ENCODE measurements at places on chromosomes 2 and 18. TPM values are rescaled to one million over a fixed set of nuclear protein-coding genes. Genes with fewer than 3 reads are reported as not detected.
A peak's percentile ranks its signal among the peaks of the same experiment; 100 is the strongest.

DNA sequence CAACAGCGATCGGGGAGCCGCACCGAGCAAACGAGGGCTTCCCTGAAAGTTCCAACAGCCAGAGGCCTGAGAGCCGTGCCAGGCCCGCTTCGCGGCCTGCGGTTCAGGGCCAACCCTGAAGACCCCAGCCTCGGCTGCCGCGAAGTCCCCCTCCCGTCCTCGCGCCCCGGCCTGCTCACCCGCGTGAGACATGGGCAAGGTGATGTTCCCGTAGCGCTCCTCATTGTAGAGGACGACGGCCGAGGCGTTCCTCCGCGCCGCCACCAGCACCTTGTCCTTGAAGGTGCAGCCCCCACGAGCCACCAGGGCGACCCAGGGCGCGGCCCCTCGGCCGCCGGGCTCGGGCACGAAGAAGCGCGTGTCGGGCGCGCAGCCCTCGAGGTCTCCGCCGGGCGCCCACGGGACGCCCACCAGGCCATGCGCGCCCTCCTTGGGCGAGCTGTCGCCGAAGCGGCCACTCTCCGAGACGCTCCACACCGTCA lies 510 bp downstream of the RNF149 start:
- H3K4me1 ChIP-seq: peaks cover 27% of the 10 kb centered on the region
- DNase-seq: peak; percentile 28
- H3K27me3 ChIP-seq: no peaks in the 10 kb centered on the region
- peak overlapping the region; percentile 58 for H3K4me3 ChIP-seq
- no peaks in the 10 kb centered on the region for H3K36me3 ChIP-seq

DNA sequence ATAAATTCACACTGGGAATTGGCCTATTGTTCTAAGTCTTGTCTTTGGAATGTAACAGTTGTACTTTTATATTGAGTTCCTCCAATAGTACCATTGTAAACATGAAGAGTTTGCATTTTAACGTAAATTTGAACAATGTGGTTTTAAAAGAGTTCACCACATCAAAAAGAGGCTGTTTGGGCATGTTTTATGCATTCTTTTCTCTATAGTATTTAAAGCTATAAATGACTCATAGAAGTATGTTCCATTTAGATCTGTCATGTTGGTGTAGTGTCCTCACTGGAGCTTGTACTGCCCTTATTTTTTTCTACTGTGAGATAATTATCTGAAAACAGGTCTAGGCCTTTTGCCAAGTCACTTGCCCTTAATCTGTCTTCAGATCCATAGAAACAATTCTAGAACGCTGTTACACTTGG lies 141.9 kb downstream of the RHBDD1 start:
- H3K36me3 ChIP-seq: no peaks in the 10 kb centered on the region
- no peak overlapping the region for H3K27ac ChIP-seq
- no peaks in the 10 kb centered on the region for H3K27me3 ChIP-seq
- no peak for DNase-seq
- no peak overlapping the region for H3K4me3 ChIP-seq
- H3K4me1 ChIP-seq: no peaks in the 10 kb centered on the region

- H3K36me3 ChIP-seq: no peaks in the 10 kb centered on the region
- no peak overlapping the region for H3K27ac ChIP-seq
- no peaks in the 10 kb centered on the region for H3K27me3 ChIP-seq
Measured at GRCh38 chr2:19538411-19538963, 180.1 kb upstream of the OSR1 start.

- no peaks in the 10 kb centered on the region for H3K4me1 ChIP-seq
- H3K27me3 ChIP-seq: no peaks in the 10 kb centered on the region
- H3K27ac ChIP-seq: no peak overlapping the region
Measured at GRCh38 chr2:187313831-187314230, 134.2 kb downstream of the CALCRL start.

DNA sequence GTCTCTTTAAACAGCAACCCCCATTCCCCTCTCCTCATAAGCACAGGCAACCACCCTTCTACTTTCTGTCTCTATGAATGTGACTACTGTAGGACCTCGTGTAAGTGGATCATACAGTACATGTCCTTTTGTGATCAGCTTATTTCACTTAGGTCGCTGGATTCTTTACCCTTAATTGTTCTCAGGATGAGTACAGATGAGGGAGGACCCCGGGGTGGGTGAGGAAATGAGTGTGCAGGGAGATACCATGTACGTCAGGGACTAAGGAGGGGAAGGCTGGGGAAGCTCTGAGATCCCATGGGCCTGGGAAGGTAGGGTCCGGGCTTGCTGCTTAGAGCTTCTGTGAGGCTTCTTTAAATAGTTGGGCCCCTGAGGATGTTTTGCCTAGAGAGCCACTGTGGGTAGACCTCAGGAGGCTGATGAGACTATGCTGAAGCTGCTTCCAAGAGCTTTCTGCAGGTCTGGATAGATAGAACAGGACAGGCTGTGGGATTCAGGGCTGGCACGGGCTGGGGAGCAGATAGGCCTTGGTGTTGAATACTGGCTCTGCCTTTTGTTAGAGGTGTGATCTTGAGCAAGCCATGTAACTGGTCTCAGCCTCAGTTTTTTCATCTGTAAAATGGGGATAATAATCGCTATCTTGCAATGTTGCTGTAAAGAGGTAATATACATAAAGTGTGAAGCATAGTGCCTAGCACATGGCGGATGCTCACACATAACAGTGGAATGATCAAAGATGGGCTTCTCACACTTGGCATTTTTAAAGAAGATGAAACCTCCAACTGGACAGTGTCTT lies 155.3 kb downstream of the PRKCE start:
- H3K4me3 ChIP-seq: no peak overlapping the region
- H3K36me3 ChIP-seq: no peaks in the 10 kb centered on the region
- H3K4me1 ChIP-seq: no peaks in the 10 kb centered on the region
- no peaks in the 10 kb centered on the region for H3K27me3 ChIP-seq

GRCh38 chr2:196276421-196276820 lies 105.0 kb upstream of the STK17B start:
- no peaks in the 10 kb centered on the region for H3K27me3 ChIP-seq
- peaks cover 15% of the 10 kb centered on the region for H3K36me3 ChIP-seq
- no peak for DNase-seq
- peak overlapping the region; percentile 35 for H3K27ac ChIP-seq
- H3K4me3 ChIP-seq: no peak overlapping the region
- H3K4me1 ChIP-seq: peaks cover 32% of the 10 kb centered on the region

DNA sequence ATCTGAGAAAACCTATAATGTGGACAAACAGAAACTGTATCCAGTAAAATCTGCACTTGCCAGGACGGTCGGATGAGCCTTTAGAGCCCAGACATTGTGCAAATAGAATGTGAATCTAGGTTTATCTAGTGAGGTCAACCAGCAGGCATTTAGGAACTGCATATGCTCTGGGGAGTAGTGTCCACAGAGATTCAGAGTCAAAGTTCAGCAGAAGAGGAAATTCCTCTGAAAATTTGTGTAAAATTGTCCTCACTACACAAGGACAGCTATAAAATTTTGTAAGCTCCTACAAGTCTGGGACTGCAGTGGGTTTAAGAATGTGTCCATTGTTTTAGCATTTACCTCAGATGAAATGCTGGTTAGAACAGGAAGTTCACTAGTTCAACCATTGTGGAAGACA lies 9.8 kb upstream of the NDUFV2 start:
- H3K27me3 ChIP-seq: no peaks in the 10 kb centered on the region
- H3K4me3 ChIP-seq: no peak overlapping the region
- DNase-seq: no peak

DNA sequence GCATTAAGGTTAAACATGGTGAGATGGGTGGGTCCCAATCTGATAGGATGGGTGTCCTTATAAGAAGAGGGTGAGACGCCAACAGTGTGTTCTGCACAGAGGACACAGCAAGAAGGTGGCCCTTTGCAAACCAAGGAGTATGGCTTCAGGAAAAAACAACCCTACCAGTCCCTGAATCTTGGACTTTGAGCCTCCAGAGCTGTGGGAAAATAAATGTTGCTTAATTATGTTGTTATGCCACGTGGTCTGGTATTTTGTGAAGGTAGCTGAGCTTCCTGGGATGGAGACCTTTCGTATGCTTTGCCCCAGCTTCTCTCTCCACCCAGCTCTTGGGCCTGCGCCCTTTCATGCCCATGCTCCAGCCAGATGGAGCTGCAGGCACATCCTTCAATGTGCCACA lies 114.2 kb upstream of the EPC2 start:
- H3K27ac ChIP-seq: no peak overlapping the region
- H3K4me1 ChIP-seq: no peaks in the 10 kb centered on the region
- no peak for DNase-seq
- H3K36me3 ChIP-seq: no peaks in the 10 kb centered on the region
- no peak overlapping the region for H3K4me3 ChIP-seq

- H3K4me1 ChIP-seq: peaks cover 6% of the 10 kb centered on the region
- H3K27me3 ChIP-seq: no peaks in the 10 kb centered on the region
- no peak overlapping the region for H3K4me3 ChIP-seq
Measured at GRCh38 chr2:9408641-9409151, 14.6 kb downstream of the ITGB1BP1 start.

DNA sequence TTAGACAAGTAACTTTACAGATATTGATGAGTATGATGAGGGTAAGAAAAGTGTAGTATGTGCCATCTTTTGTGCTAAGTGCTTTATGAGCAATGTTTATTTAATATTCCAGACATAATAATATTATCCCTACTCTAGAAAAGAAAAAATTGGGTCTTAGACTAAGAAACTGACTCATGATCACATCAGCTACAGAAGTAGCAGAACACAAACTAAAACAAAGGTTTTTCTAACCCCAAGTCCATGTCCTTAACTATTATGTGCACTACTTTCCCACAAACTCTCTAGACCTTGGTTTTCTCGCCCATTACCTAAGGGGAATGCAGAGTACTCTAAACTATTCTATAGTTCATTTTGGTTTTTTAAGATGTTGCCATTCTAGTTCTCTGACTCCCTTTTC lies 64.5 kb downstream of the BAZ2B start:
- DNase-seq: no peak
- no peaks in the 10 kb centered on the region for H3K4me1 ChIP-seq
- no peaks in the 10 kb centered on the region for H3K27me3 ChIP-seq
- no peaks in the 10 kb centered on the region for H3K36me3 ChIP-seq
- H3K27ac ChIP-seq: no peak overlapping the region

GRCh38 chr2:212979799-212980198 lies 171.6 kb downstream of the IKZF2 start:
- H3K36me3 ChIP-seq: no peaks in the 10 kb centered on the region
- DNase-seq: no peak
- H3K4me1 ChIP-seq: no peaks in the 10 kb centered on the region

GRCh38 chr2:31580321-31581117 lies at the start of gene SRD5A2:
Gene SRD5A2, minus strand, starts transcription at chr2:31580938. Its CDS starts 38 bp downstream, at chr2:31580900.
- no peak within 1 kb of the TSS for H3K27ac ChIP-seq
- no peak within 1 kb of the TSS for H3K4me3 ChIP-seq
- DNase-seq: peak; percentile 81
- H3K4me1 ChIP-seq: peaks cover 9% of the 10 kb centered on the region

- no peaks in the 10 kb centered on the region for H3K36me3 ChIP-seq
- no peak overlapping the region for H3K4me3 ChIP-seq
- no peaks in the 10 kb centered on the region for H3K27me3 ChIP-seq
- H3K4me1 ChIP-seq: no peaks in the 10 kb centered on the region
- no peak overlapping the region for H3K27ac ChIP-seq
Measured at GRCh38 chr2:589281-590130, 87.7 kb downstream of the TMEM18 start.

GRCh38 chr18:54140641-54141040 lies 83.8 kb downstream of the MBD2 start:
- H3K4me3 ChIP-seq: no peak overlapping the region
- no peak for DNase-seq
- H3K27ac ChIP-seq: no peak overlapping the region
- no peaks in the 10 kb centered on the region for H3K27me3 ChIP-seq
- no peaks in the 10 kb centered on the region for H3K4me1 ChIP-seq

- DNase-seq: peak; percentile 21
- no peaks in the 10 kb centered on the region for H3K27me3 ChIP-seq
- H3K4me1 ChIP-seq: peaks cover 5% of the 10 kb centered on the region
- no peak overlapping the region for H3K27ac ChIP-seq
- no peak overlapping the region for H3K4me3 ChIP-seq
- H3K36me3 ChIP-seq: no peaks in the 10 kb centered on the region
Measured at GRCh38 chr18:12076424-12077140, 17.1 kb upstream of the ANKRD62 start.

DNA sequence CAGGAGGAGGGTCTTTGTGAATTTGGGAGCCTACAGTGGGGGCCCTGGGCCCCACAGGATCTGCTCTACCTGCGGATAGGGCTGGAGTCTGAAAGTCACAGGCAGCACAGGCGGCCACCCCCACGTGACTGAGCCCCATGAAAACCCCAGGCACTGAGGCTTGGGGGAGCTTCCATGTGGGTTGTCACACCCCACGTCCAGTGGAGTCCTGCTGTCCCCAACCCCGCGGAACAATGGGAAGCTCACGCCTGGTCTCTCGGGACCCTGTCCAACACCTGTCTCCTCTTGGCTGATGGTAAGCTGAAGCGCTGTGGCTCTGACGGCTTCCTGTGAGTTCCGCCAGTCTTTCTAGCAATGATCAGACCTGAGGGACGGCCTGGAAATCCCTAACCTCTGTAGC lies 85.8 kb downstream of the PTGR3 start:
- no peaks in the 10 kb centered on the region for H3K27me3 ChIP-seq
- no peak overlapping the region for H3K27ac ChIP-seq
- peaks cover 5% of the 10 kb centered on the region for H3K4me1 ChIP-seq
- no peak for DNase-seq

- no peak for DNase-seq
- no peaks in the 10 kb centered on the region for H3K27me3 ChIP-seq
- H3K4me1 ChIP-seq: no peaks in the 10 kb centered on the region
- H3K4me3 ChIP-seq: no peak overlapping the region
- H3K27ac ChIP-seq: no peak overlapping the region
Measured at GRCh38 chr2:138012082-138012481, 47.8 kb downstream of the HNMT start.

- no peaks in the 10 kb centered on the region for H3K36me3 ChIP-seq
- no peak overlapping the region for H3K4me3 ChIP-seq
- H3K4me1 ChIP-seq: peaks cover 53% of the 10 kb centered on the region
- no peak overlapping the region for H3K27ac ChIP-seq
- no peaks in the 10 kb centered on the region for H3K27me3 ChIP-seq
Measured at GRCh38 chr2:63053081-63053888, 2.7 kb downstream of the OTX1 start.

- no peak for DNase-seq
- no peaks in the 10 kb centered on the region for H3K27me3 ChIP-seq
- H3K27ac ChIP-seq: no peak overlapping the region
- no peak overlapping the region for H3K4me3 ChIP-seq
Measured at GRCh38 chr2:189515264-189515663, 65.3 kb downstream of the SLC40A1 start.

- DNase-seq: no peak
- H3K27ac ChIP-seq: no peak overlapping the region
- H3K4me3 ChIP-seq: no peak overlapping the region
- no peaks in the 10 kb centered on the region for H3K27me3 ChIP-seq
Measured at GRCh38 chr2:202933139-202933510, 21.1 kb downstream of the CARF start.

GRCh38 chr2:239247401-239248245 lies 153.2 kb downstream of the HDAC4 start:
- H3K4me3 ChIP-seq: no peak overlapping the region
- no peak for DNase-seq
- peaks cover 24% of the 10 kb centered on the region for H3K4me1 ChIP-seq
- H3K27ac ChIP-seq: no peak overlapping the region
- H3K36me3 ChIP-seq: no peaks in the 10 kb centered on the region
- H3K27me3 ChIP-seq: no peaks in the 10 kb centered on the region

GRCh38 chr2:57979158-57979557 lies 67.4 kb upstream of the VRK2 start:
- no peaks in the 10 kb centered on the region for H3K36me3 ChIP-seq
- H3K4me1 ChIP-seq: no peaks in the 10 kb centered on the region
- DNase-seq: no peak

- peaks cover 36% of the 10 kb centered on the region for H3K4me1 ChIP-seq
- H3K27ac ChIP-seq: no peak overlapping the region
- H3K27me3 ChIP-seq: no peaks in the 10 kb centered on the region
- H3K4me3 ChIP-seq: no peak overlapping the region
- H3K36me3 ChIP-seq: peaks cover 3% of the 10 kb centered on the region
Measured at GRCh38 chr2:25309402-25309801, 32.3 kb downstream of the DNMT3A start.

The SERPINB2 gene
- not detected for total RNA-seq

The MARCO gene
- total RNA-seq: 192 TPM

The OR6B2 gene
- not detected for total RNA-seq

The FRZB gene
- total RNA-seq: not detected

The NEU2 gene
- total RNA-seq: not detected

The ZNF892 gene
- 2.9 TPM for total RNA-seq

All from upper lobe of left lung (tissue), 6 donors.